Keratinocyte (primary cell): ENCODE measurements at places on chromosomes 13 and 19.

DNA sequence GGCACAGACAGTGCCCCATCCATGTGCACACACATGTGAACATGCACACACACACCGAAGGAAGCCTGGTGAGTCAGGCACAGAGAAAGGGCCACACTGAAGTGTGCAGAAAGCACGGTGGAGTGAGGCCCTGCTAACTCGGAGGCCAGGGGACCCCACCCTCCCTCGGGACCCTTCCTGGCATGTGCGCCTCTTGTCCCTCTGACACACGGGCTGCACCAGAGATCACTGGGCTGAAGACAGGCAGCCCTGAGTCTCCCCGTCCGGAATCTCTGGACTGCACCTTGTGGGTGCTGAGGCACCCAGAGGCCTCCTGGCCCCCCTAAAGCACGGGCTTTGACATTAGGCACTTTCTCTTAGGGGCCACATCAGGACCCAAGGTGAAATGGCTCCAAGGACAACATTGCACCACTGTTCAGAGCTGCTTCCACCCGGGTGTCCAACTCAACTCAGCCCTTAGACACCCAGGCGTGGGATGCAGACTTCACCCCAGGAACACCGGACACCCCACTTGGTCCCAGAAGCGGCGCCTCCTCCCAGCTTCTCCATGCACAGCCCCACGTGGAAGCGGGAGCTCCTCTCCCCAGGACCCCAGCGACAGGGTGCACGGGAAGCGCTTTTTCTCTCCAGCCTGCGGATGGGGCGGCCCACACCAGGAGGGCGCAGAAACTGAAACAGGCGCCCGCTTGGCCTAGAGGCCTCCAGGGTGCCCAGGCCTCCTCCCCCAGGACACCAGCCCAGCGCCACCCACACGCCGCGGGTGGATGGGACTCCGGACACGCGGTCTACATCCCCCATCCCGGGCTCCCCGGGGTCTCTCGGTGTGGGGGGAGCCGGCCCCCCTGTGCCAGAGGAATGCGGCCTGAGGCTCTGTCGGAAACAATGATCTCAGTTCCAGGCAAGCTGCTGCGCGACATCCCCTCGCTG is 90.2 kb downstream of the SPACA7 start:
- H3K36me3 ChIP-seq: no peaks in the 10 kb centered on the region
- no peak for DNase-seq
- H3K27ac ChIP-seq: no peak overlapping the region
- no peak overlapping the region for H3K4me3 ChIP-seq
- H3K4me1 ChIP-seq: no peaks in the 10 kb centered on the region

- H3K4me3 ChIP-seq: no peak overlapping the region
- no peaks in the 10 kb centered on the region for H3K36me3 ChIP-seq
- no peak for DNase-seq
- H3K27me3 ChIP-seq: no peaks in the 10 kb centered on the region
- no peaks in the 10 kb centered on the region for H3K4me1 ChIP-seq
Observed at GRCh38 chr19:54921082-54921481, 15.1 kb downstream of the NCR1 start.

- H3K4me1 ChIP-seq: peaks cover 32% of the 10 kb centered on the region
- H3K4me3 ChIP-seq: peak within 1 kb of the TSS; percentile 98
- DNase-seq: peak; percentile 71
Observed at GRCh38 chr19:44643605-44644401, at the start of gene PVR. Gene PVR, plus strand, starts transcription at chr19:44643910. Its CDS starts 187 bp downstream, at chr19:44644097.

DNA sequence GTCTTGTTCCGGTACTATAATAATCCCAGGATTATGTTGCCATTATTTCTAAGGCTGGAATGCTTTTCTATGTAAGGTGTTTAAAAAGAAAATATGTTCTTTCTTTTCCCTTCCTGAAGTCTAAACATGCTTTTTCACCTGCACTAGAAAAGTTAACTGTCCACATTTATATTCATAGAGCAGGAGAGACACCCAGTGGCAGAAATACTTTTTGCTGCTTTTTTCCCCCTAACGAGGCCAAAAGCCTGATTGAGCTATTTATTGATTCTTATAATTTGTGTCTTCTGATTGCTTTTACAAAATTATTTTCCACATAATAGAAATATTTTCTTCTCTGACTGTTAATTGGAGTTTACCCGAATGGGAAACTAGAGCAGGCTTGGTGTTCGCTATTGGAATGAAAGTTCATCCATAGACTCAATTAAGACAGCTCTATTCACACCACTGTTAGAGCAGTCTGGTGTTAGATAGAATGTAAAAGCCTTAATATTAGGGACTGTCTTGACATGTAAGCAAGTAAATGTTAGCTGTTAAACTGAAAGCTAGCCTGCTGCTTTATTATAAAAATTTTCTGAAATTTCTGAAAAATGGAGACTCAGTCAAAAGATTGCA is 15.8 kb downstream of the GPR180 start:
- peaks cover 5% of the 10 kb centered on the region for H3K36me3 ChIP-seq
- H3K4me3 ChIP-seq: no peak overlapping the region
- DNase-seq: no peak

DNA sequence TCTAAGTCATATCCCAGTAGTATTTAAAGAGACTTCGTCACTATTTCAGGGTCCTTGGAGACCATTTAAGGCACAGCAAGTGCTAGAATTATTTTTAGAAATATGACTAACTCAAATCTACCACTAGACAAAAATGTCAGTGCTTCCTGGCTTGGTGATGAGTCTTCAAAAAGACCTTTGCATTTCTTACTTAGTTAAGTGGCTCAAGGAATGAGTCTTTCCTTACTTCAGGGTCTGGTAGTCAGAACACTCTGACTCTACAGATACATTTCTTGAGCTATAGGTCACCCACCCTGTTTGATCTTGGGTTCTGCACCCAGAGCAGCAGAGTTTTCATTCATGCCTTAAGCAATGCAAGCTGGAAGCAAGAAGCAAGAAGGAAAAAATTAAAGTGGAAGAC is 191.0 kb upstream of the HTR2A start:
- DNase-seq: no peak
- H3K36me3 ChIP-seq: no peaks in the 10 kb centered on the region
- H3K4me3 ChIP-seq: no peak overlapping the region

- peaks cover 1% of the 10 kb centered on the region for H3K36me3 ChIP-seq
- H3K4me1 ChIP-seq: peaks cover 3% of the 10 kb centered on the region
- no peak overlapping the region for H3K27ac ChIP-seq
- H3K27me3 ChIP-seq: no peaks in the 10 kb centered on the region
- no peak overlapping the region for H3K4me3 ChIP-seq
Observed at GRCh38 chr19:18427743-18428113, 8.5 kb downstream of the SSBP4 start.
